NCI-H524 treated with DMSO at 0.1 percent for 48 hours (cell line): ENCODE measurements at places on chromosomes 13 and 19.

GRCh38 chr13:92743992-92744391 lies 482.6 kb upstream of the GPC6 start:
- DNase-seq, result no peak

DNA sequence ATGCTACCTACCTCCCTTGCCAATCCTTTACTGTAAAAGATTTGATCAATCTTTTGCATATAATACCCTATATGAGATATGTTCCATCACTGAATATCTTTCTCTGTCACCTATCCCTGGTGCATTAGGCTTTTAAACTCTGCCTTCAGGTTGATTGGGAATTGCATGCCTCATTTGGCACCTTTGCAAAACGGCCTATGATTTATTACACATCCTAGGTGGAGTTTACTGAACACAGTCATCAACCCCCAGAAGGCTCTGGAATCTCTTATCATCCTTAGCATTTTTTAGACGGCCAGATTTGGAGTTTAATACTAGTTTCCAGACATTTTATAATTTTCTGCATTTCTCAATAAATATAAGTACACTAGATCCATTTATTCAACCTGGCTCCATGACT lies 448.4 kb upstream of the SLC10A2 start:
- DNase-seq, result no peak

DNA sequence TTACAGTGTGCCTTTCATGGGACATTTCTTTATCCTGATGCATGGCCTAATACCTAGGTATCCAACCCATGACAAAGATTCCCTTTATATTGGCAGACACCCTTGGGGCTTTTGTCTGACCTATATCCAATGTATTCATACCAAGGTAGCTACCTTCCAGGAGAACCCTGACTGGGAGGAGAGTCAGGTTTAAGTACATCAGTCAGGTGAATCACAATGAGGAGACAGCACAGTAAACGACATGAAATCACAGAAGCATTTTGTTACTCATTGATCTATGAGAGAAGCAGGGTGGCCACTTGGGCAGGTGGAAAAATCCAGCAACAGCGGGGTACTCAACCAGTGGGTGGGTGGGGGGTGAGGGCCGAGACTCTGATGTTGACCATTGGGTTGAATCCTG lies 527.4 kb upstream of the ATXN8OS start:
- DNase-seq, result no peak

DNA sequence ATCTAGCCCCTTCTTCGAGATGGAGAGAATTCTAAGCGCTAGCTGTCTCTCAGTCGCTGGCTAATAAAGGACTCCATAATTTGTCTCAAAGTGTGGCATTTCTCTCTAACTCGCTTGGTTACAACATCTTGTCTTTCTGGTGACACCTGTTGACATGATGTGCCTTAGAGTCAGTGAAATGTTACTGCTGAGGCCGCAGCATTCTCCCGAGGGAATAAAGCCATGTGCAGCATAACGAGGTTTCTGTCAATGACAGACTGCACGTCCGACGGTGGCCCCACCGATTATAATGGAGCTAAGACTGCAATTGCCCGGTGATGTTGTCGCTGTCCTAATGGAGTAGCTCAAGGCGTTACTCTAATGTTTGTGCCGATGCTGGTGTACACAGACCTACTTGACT lies 20.3 kb upstream of the GPR32 start:
- no peak for DNase-seq
